ENCODE measurements at places on chromosomes 7 and 10.
A peak's percentile ranks its signal among the peaks of the same experiment; 100 is the strongest.

GRCh38 chr7:43873300-43873699 lies 4.0 kb upstream of the MRPS24 start:
- no peak for DNase-seq

GRCh38 chr7:101845974-101846373 lies 28.5 kb downstream of the CUX1 start:
- no peak for DNase-seq

- DNase-seq = peak; percentile 62
Observed at GRCh38 chr10:5563991-5564536, 39.3 kb downstream of the CALML3 start.

DNA sequence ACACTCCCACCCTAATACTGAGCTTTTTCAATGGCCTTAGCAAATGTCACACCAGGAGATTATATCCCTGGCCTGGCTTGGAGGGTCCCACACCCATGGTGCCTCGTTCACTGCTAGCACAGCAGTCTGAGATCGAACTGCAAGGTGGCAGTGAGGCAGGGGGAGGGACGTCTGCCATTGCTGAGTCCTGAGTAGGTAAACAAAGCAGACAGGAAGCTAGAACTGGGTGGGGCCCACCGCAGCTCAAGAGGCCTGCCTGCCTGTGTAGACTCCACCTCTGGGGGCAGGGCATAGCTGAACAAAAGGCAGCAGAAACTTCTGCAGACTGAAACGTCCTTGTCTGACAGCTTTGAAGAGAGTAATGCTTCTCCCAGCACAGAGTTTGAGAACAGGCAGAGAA lies 338.9 kb upstream of the MBL2 start:
- DNase-seq = no peak

DNA sequence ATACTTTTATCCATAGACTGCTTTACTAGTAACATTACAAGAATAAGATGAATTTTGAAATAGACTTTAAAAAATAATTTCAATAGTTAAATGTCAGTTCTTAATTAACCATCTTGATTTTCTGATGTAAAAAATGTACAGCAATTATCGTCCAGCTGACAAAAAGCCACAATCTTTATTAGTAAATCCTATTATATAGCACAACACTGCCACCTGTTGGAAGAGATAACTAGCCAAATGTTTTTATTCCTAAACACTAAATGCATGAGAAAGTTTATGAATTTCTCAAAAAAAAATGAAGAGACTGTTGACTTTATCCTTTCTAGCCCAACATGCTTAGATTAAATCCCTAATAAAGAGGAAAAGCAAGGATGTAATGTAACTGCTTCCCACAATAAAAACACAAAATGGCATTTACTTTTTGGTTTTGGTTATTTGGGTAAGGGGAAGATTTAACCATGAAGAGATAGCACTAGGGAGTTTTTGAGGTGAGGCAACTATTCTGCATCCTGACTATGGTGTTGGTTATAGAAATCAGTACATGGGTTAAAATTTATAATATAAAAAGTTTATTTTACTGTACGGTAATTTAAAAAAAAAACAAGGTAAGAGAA lies 8.0 kb downstream of the COA1 start:
- no peak for DNase-seq

- DNase-seq = no peak
Observed at GRCh38 chr10:123509338-123509737, 156.8 kb upstream of the GPR26 start.

DNA sequence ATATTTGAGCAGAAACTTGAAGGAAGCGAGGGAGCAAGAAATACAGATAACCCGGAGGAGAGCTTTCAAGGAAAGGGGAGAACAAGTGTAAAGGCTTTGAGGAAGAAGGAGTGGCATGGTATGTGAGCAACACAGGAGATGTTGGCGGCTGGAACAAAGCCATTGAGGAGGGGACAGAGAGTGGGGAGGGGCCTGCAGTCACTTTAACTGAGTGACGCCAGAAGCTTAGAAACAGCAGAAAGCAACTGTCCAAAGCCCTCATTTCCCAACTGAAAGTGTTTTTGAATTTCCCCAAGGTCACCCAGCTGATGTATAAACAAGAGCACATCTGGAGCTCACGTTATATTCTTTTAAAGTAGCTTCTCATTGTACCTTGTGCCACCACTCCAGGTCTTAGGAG lies 19.1 kb downstream of the AUTS2 start:
- DNase-seq = no peak

GRCh38 chr7:14228341-14228740 lies 238.9 kb upstream of the ETV1 start:
- DNase-seq = no peak

GRCh38 chr10:72561745-72562166 lies 64.1 kb downstream of the MICU1 start:
- DNase-seq = no peak

DNA sequence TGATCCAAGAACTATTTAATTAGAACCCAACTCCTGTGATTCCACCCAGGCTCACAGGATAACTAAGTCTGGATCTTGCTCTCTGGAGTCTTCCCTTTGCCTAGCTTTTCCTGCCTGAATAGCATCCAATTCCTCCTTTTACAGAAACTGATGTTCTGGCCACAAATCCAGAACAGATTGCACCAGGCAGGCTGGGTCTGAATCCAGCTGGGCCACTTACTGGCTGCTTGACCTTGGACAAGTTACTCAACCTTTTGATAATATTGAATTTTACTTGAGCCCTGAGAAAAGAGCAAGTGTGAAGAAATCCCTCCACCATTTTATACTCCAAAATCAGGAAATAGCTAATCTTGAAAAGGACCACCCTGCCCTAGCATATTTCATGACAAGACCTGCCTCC lies 55.5 kb upstream of the SLC35G1 start:
- DNase-seq = no peak
